ENCODE measurements at places on chromosomes 7 and 10.

DNA sequence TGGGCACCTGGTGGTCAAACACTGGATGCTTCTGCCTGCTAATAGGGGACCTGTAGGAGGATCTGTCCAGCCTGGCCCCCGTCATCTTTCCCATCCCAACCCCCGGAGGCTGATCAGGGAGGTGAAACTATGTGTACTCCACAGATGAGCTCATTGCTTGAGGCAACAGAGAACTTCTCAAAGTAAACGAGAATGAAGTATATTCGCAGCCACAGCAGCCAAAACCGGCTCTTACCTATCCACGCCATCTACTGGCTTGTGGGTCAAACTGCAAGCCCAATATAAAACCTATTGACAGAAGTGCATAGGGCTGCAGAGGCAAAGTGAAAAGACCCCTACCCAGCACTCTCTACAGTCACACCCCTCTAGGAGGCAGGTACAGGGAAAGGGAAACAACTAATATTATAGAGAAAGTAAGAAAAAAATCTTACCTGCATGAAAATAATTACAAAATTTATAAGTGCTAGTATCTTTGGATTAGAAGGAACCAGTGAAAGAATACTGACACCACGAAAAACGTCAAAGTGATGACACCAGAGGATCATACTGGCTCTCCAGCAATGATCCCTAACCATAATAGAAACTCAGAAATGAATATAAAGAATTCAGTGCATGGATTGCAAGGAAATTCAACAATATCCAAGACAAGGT lies 973.5 kb downstream of the ANKRD7 start:
- peak; percentile 10 for DNase-seq

GRCh38 chr7:138663725-138664710 lies 37.1 kb downstream of the SVOPL start:
- DNase-seq = no peak

DNA sequence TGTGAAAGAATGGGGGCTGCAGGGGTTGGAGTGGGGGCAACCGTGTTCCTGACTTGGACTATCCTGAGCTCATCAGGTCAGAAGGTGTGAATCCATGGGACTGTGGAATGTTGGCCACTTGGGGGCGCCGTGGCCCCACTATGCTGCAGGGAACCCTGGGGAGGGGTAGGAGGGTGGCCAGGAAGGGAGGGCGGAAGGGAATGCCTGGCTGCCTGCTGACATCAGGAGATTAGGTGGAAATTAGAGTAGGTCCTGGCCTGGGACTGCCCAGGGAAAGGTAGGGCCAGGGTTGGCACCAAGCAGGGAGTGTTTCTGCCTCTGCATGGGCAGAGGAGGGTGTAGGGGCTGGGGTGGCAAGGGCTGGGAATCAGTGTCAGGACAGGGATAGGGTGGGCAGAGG lies 65.8 kb upstream of the PRSS58 start:
- peak; percentile 33 for DNase-seq

- no peak for DNase-seq
Measured at GRCh38 chr10:67935223-67935622, 50.8 kb downstream of the SIRT1 start.

GRCh38 chr10:106310596-106310995 lies 853.9 kb downstream of the SORCS1 start:
- no peak for DNase-seq

DNA sequence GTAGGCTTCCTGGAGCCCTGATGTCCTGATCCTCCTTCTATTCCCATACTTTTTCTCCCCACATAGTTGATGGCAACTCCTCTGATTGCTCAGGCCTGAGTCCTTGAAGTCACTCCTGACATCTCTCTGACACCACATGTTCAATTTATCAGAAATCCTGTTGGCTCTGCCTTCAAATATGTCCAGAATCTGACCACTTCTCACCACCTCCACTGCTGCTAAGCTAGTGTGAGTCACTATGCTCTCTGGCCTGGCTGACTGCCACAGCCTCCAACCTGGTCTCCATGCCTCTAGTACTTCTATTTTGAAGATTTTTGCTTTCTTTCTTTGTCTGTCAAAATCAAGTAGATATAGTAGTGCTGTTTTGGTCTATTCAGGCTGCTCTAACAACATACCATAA lies 53.0 kb downstream of the TMEM229A start:
- no peak for DNase-seq

DNA sequence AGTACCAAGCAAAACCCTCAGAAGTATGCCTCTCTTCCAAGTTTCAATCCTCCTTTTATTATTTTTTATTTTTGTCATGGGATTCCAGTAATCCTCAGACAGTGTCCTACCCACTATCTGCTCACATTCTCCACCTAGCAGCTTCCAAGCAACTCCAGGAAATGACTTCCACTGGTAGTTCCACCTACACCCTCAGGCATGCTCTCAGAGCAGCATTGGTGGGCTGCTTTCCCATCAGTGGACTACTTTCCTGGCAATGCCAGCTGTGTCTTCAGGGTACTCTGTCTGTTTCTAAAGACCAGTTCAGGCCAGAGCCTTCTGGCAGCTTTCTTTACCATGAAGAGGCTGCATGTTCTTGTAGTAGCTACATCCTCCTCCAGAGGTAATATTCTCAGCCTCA lies 244.0 kb downstream of the HGF start:
- DNase-seq = no peak

- DNase-seq = no peak
Measured at GRCh38 chr7:112868609-112869008, 78.4 kb upstream of the TMEM168 start.

- DNase-seq = no peak
Measured at GRCh38 chr7:155358948-155359712, 61.5 kb downstream of the INSIG1 start.

DNA sequence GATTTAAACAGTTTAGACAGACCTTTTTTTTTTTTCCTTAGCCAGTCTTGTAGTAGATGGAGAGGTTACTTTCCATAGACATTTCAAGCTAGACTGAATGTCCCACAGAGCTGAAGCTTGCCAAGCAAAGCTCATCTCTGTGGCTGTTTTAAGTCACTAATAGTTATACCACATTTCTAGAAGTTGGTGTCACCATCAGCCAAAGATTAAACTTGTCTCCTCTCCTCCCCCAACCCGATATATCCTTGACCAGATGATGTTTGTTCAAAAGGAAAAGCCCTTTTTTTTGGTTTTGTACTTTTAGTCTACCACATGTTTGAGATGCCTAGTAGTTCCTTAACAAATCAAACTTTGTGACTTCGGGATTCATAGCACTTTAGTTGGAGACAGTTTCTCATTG lies 66.1 kb downstream of the ADD3 start:
- no peak for DNase-seq

DNA sequence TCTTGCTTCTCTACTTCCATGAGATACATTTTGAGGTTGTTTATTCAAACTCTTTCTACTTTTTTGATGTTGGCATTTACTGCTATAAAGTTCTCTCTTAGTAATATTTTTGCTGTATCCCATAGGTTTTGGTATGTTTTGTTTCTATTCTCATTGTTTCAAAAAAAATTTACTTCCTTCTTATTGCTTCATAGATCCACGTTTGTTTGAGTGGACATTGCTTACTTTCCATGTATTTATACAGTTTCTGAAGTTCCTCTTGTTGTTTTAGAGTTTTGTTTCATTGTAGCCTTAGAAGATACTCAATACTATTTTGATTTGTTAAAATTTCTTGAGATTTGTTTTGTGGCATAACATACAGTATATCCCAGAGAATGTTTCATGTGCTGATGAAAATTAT lies 13.7 kb downstream of the TAS2R40 start:
- DNase-seq = no peak

DNA sequence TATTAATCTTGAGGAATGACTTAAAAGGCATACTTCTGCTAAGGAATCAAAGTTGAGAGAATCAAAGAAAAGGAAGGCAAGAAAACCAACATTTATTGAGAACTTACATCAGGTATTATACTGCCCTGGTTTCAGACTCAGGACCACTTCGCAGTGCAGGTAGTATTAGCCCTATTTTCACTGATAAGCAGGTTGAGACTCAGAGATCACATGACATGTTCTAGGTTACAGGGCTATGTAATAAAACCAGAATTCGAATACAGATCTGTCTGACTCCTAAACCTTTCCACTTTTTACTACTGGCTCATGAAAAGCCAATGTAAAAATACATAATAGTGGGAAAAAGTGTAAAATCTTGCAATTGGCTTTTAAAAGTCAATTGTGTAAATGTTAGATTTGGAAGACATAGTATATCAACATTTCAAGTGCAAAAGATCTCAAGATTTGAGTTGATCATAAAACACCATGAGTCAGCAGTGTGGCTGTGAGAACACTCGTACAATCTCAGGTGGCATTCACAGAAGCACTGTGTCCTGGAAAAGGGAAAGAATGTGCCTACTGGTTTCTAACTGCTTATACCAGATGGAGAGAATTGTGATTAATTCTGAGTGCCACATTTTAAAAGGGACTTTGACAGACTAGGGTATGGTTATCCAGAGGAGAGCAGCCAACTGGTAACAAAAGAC lies 195.8 kb upstream of the MKLN1 start:
- DNase-seq = no peak

- DNase-seq = no peak
Measured at GRCh38 chr7:158887594-158887993, 31.2 kb downstream of the DYNC2I1 start.

- DNase-seq = no peak
Measured at GRCh38 chr10:21146436-21146789, 249.3 kb upstream of the NEBL start.

- DNase-seq = no peak
Measured at GRCh38 chr7:157219154-157219553, 80.4 kb downstream of the UBE3C start.

GRCh38 chr10:124508907-124509454 lies 47.4 kb downstream of the LHPP start:
- DNase-seq = no peak

DNA sequence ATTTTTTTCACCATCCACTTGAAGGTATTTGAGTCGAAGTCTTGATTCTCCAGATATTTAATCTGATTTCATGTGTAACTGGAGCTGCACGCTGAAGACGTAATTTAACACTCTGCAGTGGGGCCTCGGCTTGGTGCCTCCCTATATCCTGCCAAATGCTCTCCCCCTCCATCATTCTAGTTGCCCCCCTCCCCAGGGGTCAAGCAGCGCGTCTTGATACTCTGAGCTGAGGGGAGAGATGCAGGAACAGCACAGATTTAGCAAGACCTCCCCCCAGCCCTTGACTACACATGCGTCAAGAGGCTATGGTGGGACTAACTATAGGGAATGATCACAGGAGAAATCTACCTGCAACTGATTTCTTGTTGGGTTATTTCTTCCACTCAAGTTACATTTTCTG lies 85.8 kb downstream of the PRPF18 start:
- no peak for DNase-seq

DNA sequence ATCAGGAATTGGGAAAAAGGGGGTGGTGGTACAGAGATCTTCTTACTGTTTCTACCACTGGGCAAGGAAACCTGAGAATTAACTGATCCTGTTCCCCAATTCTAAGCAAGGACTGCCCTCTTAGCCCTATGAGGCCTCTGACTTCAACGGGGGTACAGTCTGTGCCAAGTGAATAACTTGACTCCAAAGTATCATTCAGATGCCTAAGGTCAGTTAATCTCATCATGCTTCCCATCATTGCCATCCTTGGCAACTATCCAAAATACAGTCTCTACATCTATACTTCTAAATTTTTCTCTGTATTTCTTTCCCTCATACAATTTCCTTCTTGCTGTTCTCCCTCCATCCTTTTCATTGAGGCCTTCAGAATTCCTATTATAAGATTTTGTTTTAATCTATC lies 10.5 kb downstream of the PPP3CB start:
- DNase-seq = no peak

- DNase-seq = no peak
Measured at GRCh38 chr7:13518738-13519137, 470.7 kb downstream of the ETV1 start.

GRCh38 chr10:32937911-32938424 lies 20.1 kb downstream of the ITGB1 start:
- DNase-seq = peak; percentile 61

- peak; percentile 93 for DNase-seq
Measured at GRCh38 chr7:108094933-108095710, 35.0 kb downstream of the LAMB4 start.

DNA sequence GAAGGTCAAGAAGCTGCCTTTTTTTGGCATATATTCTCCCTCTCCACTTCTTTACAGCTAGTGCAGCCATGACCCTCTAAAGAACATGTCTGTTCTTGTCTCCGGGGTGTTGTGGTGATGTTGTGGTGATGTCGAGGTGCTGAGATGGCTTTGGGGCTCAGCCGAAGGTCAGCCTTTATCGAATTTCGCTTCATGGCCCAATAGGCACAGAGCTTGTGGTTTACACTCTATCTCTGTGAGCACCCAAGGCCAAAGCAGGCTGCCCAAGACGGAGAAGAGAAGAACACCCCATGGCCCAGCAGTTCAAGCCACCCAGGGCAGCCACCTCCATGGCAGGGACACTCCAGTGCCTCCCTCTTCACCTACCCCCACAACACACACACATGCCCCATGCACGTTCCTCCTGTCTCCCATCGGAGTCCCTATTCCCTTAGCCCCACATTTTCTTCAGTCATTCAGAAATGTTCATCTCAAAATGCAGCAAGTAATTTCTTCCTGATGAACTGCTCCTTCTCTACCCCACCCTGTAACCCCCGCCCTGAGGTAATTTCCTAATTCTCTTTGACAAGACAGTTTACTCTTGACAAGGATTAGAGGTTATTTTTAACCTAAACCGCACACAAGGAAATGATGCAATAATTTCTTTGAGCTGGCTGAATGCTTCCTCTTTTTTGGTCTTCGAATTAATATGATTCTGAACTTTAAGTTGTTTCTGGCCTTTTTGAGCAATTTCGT lies 18.6 kb upstream of the ADRB1 start:
- DNase-seq = peak; percentile 39

DNA sequence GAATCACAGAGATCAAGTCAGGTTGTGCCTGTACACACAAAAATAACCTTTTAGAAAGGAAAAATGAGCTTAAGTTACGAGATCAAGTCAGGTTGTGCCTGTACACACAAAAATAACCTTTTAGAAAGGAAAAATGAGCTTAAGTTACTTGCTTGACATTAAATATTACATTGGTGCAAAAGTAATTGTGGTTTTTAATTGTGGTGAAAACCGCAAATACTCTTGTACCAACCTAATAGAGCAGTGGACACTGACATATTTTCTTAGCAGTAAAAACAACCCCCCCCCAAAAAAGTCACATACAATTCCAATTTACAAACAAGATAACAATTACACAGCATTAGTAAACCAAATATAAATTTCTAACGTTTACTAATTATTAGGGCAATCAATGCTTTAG lies 595.6 kb downstream of the GRM8 start:
- DNase-seq = no peak

- no peak for DNase-seq
Measured at GRCh38 chr10:12438919-12439692, 89.8 kb downstream of the CAMK1D start.

DNA sequence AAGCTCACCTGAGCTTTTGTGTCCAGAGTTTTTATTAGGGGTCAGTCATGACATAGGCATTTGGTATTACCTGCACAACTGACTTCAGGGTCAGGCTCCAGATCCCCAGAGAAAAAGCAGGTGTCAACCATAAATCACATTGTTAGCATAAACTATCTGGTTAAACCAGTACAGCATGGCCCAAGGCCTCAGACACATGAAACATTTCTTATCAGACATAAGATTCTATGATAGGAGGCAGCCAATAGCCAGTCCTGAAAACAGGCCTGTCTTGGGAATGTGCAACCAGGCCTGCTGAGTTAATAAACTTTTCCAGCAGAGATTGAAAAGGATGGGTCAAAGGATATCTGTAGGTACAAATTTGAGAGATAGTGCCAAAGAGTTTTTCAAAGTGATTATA lies 116.1 kb downstream of the TPST1 start:
- DNase-seq = no peak

Data from HCEC 1CT (cell line).